ENCODE measurements at places on chromosomes 11 and 22. TPM values are rescaled to one million over a fixed set of nuclear protein-coding genes. Genes with fewer than 3 reads are reported as not detected.
A peak's percentile ranks its signal among the peaks of the same experiment; 100 is the strongest.

- no peak overlapping the region for H3K4me3 ChIP-seq
- H3K27me3 ChIP-seq, result peaks cover 2% of the 10 kb centered on the region
Observed at GRCh38 chr11:111231836-111232235, 13.7 kb upstream of the POU2AF2 start.

- peak; percentile 80 for DNase-seq
- peaks cover 5% of the 10 kb centered on the region for H3K27me3 ChIP-seq
- H3K4me3 ChIP-seq, result peak within 1 kb of the TSS; percentile 96
- H3K27ac ChIP-seq, result peak within 1 kb of the TSS; percentile 93
- peaks cover 7% of the 10 kb centered on the region for H3K36me3 ChIP-seq
- peaks cover 37% of the 10 kb centered on the region for H3K4me1 ChIP-seq
Observed at GRCh38 chr11:35943713-35944502, at the start of gene LDLRAD3. TSS of gene LDLRAD3 (plus strand) at chr11:35944062. CDS start at chr11:35944099, 37 bp downstream.

- DNase-seq, result no peak
- H3K36me3 ChIP-seq, result peaks cover 4% of the 10 kb centered on the region
- H3K4me3 ChIP-seq, result no peak overlapping the region
- peaks cover 3% of the 10 kb centered on the region for H3K4me1 ChIP-seq
Observed at GRCh38 chr22:33332538-33332937, 274.4 kb upstream of the SYN3 start.

- no peak for DNase-seq
- peak overlapping the region; percentile 96 for H3K4me3 ChIP-seq
- H3K36me3 ChIP-seq, result no peaks in the 10 kb centered on the region
Observed at GRCh38 chr22:46735747-46736608, 2.1 kb downstream of the CERK start.

MN1 gene
- 0.91 TPM for total RNA-seq
